ENCODE measurements at places on chromosomes 11 and 22.

- no peak for DNase-seq
Observed at GRCh38 chr11:11089805-11090204, 232.0 kb upstream of the ZBED5 start.

GRCh38 chr11:26244207-26244606, 87.7 kb upstream of the ANO3 start:
- no peak for DNase-seq

GRCh38 chr11:63738720-63739360, 29.7 kb downstream of the ZFTA start:
- DNase-seq, result peak; percentile 55

GRCh38 chr11:83628622-83629355, 342.6 kb upstream of the CCDC90B start:
- DNase-seq, result no peak

- DNase-seq, result no peak
Observed at GRCh38 chr22:36151006-36151595, 9.5 kb downstream of the APOL3 start.

DNA sequence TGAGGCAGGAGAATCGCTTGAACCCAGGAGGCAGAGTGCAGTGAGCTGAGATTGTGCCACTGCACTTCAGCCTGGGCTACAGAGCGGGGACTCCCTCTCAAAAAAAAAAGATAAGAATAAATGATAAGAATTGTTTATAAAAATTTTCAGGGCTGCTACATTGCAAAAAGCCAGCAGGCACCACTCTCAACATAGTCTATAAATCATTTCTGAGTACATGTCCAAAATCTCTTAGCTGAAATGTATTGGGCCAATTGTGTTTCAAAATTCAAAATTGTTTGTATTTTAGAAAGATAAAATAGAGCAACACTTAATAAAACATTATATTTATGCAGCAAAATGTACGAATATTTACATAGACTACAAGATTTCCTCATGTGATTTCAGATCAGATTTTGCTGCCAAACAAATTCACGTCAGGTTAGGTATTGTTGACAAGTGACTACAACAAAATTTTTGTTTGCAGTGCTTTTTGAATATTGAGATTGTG, 13.9 kb downstream of the PGR start:
- no peak for DNase-seq

DNA sequence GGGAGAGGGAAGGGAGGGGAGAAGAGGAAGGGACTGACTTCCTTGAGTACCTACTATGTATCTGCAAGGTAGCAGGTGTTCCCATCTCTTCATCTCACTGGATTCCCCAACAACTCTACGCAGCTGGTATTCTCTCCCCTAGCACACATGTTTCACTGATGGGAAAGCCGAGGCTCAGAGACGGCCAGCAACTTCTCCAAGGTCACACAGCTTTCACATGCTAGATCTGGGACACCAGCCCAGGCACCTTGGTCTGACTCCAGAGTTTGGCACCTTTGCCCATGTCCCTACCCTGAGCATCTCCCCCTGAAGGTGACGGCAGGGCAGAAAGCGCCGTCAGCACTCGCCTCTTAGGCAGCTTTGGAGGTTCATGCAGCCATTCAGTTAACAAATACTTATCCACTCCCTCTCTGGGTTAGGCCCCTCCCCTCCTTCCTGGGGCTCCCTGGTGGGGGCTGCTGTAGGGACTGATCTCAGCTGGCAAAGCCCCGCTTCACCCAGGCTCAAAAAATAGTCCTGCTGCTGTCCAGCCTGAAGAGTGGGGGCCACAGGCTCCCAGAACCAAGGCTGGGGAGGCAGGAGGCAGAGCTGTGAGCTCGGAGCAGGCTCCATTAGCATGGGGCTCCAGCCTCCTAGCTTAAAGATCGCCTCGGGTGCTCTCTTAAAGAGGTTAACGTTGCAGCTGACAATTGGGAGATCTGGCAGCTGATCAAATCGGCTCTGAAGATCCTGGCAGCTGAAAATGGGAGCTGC, 79.4 kb downstream of the IGLL1 start:
- DNase-seq, result no peak

GRCh38 chr11:4979036-4979435, 15.6 kb upstream of the OR51L1 start:
- DNase-seq, result no peak

GRCh38 chr11:14905104-14906033, 13.3 kb upstream of the CYP2R1 start:
- no peak for DNase-seq

DNA sequence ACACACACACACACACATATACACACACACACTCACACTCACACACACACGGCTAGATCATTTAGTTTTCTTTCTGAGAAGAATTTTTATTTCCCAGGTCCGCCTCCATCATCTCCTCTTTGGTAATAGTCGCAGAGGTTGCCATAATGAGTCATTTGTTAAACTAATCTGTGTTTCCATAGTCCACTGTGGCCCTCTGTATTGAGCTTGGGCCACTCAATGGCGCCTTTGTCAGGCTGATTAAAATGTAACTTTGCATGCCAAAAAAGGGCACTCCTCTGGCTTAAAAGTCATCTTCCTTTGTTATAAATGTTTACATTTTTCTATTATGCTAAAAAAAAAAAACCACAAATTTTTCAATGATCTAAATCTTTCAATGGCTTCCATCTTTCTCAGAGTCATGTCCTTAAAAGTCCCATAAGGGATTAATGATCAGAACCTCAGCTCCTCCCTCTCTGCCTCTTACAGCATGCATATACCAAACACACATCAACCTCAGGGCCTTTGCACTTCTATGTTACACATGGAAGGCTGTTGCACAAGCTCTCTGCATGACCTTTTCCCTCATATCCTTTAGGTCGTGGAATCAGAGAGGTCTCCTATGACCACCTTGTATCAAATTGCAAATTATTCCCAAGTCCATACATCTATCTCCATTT, 35.3 kb downstream of the EHF start:
- DNase-seq, result peak; percentile 77

DNA sequence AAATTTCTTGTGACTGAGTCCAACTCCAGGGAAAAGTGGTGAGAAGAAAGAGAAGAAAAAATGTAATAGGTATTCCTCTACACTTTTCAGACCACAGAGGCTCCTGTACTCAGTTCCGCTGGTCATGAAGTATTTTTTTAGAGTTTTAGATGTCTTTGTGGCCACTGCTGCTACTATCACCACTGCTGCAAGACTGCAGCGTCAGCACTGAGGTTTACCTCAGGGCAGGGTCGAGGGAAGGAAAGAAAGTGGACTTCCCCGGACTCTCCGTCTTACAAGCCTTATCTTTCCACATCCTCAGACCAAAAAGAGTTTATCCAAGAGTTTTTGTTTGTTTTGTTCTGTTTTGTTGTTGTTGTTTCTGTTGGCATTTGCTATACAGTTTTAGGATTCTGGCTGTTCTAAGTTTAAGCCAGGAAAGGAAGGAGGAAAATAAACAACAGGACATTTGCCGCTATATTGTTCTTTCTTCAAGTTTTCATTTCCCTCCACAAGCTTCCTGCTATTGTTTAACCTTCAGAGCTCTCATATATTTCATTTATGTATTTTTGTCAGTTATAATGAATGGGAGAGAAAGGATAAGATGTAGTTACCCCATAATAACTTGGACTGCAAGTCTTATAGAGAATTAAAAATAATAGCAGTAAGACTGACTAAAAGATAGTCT, 919.3 kb downstream of the NTM start:
- no peak for DNase-seq

GRCh38 chr11:27427183-27427980, 45.2 kb downstream of the LGR4 start:
- DNase-seq, result no peak

GRCh38 chr11:45390407-45390806, 104.3 kb upstream of the SYT13 start:
- DNase-seq, result no peak

DNA sequence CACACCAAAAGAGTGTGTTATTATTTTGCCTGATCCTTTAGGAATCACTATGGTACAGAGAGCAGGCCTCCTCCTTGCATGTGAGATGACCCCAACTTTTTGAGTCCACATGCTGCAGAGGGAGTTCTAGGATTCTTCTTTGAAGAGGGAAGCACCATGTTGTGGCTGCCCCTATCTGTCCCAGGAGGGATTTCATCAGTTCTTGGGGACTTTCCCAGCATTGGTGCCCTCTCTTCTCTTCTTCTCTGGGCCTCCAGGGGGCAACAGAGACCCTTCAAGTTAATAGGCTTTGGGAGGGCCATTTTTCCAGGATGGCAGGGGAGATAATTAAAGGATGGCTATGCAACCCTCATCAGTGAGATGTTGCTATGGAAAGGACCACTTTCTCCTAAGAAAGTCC, 3.6 kb downstream of the MMP1 start:
- DNase-seq, result no peak

- DNase-seq, result peak; percentile 84
Observed at GRCh38 chr11:6864438-6864837, 1.6 kb downstream of the OR10A2 start.

DNA sequence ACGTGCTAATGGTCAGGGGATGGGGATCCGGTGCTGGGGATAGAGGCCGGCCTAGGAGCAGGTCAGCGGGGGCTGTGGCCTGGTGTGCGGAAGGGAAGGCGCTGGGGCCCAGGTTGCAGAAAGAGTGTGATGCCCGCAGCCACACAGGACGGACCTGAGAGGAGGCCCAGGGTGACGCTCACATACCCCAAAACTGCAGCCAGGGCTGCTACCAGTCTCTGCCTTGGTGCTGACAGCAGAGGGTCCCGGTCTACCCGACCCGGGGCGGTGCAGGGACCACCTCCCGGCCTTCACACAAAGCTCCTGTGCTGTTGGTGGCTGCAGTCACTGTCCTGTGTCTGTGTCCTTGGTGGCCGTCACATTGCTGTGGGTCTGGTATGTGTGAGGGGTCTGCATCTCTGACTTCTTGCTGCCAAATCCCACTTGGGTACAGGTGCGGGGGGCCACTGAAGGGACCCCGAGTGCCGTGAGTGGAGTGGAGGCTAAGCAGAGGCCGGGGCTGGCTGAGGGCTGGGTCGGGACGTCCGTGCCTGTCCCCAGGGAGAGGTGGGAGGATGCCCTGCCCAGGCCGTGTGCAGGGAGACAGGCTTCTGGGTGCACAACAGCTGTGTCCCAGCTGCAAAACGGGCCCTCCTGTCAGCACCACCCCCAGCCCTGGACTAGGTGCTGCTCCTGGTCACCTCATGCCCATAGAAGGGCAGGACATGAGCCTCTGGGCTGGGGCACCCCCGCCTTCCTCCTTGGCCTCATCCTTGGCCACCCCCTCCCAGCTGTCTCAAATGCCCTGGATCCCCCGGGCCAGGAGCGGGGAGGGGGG, 1.5 kb downstream of the LSP1 start:
- no peak for DNase-seq

DNA sequence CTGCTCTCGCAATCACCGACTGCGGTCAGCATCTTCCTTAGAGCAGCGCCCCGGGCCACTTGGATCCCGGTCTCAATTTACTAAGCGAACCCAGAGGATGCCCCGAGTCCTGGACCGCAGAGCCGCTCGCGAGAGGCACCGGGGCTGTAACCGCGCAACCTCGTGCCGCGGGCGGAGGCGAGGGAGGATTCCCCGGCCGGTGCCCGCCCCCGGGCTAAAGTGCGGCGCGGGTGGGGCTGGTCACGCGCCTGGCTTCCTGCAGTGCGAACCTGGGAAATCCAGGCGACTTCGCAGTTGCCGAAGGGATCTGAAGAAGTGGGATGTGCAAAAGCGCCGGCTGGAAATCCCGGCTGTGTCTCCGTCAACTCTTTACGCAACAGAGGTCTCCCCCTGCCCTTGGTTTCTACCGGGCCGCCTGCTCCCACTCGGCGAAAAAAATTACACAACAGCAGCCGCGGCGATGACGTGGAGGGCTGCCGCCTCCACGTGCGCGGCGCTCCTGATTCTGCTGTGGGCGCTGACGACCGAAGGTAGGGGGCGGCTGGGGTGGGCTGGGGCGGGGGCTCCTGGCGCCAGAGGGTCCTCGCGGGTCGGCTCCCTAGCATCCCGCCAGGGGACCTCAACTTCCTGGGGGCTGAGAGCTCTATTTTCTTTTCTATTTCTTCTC, at the start of gene NCR3LG1:
Gene NCR3LG1 (plus strand): TSS at position 291 of the 667 bp plus-strand sequence. CDS start 170 bp downstream, at position 461.
- DNase-seq, result peak; percentile 3

DNA sequence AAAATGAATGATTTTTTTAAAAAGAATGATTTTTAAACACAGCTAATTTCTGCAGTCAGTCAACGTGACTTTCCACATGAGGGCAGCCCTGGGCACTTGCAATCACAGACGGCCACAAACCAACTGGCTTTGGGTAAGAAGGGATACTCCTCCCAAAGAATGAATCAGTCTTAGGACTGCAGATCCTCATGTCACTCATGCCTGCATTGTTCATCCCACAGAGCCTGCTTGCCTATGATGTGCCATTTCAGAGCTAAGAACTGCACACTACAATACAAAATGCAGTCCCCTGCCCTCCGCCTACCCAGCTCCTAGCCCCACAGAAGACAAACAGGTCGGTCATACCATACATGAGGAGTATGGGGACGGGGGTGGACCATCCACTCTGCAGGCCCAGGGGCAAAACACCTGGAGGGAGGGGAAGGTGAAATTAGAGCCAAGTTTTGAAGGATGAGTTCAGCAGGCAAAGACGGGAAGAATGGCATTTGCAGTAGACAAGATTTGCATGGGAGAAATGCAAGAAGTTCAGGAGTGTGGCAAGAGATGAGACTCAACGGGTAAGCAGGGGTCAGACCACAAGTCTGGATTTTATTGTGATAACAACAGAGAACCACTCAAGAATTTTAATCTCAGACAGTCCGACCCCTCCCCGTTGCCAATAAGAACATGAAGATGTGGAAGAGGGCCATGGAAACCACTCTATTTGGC, 24.7 kb downstream of the PACSIN2 start:
- peak; percentile 76 for DNase-seq

GRCh38 chr11:113895367-113896155, 9.0 kb upstream of the HTR3B start:
- DNase-seq, result no peak

- no peak for DNase-seq
Observed at GRCh38 chr11:72673943-72674828, at the start of gene PDE2A. PDE2A (minus strand) TSS chr11:72674422; CDS start chr11:72674207, 215 bp downstream.
